Stimulated activated CD8-positive, alpha-beta memory T cell treated with anti-CD3 and anti-CD28 coated beads, Interleukin-12 subunit alpha, Interleukin-12 subunit beta, amount 100 ng/mL, for 4 hours (primary cell): ENCODE measurements at places on chromosomes 12 and 14.

GRCh38 chr12:109579639-109580038, 6.0 kb downstream of the MVK start:
- no peak for DNase-seq

DNA sequence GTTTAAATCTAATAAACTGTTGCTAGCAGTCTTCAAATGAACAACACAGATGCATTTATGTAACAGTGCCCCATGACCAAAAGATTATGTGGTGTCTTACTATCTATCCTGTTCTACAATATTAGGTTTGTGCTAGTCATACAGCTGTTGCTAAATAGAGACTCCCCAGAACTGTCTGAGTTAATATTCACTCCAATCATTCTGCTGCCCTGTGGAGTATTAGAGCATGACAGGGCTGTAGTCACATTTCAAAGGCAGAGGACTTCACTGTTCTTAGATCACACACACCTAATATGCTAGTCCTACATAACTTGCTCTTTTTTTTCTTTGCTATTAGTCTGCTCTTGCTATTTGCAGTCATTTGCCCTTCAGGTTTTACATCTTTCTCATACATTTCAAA, 157.6 kb upstream of the MDGA2 start:
- DNase-seq = no peak

- no peak for DNase-seq
These were observed 46.7 kb downstream of the FOXN3 start for GRCh38 chr14:89370381-89370780.

DNA sequence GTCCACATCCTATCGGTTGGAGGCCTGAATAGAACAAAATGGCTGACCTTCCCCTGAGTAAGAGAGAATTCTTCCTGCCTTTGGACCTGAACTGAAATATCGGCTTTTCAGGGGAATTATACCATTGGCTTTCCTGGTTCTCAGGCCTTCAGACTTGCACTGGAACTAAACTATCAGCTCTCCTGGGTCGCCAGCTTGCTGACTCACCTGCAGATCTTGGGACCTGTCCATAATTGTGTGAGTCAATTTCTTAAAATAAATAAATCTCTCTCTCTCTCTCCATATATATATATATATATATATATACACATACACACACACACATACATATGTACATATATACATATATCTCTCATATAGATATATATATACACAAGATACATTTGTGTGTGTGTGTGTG, 41.6 kb downstream of the KCNK10 start:
- no peak for DNase-seq

DNA sequence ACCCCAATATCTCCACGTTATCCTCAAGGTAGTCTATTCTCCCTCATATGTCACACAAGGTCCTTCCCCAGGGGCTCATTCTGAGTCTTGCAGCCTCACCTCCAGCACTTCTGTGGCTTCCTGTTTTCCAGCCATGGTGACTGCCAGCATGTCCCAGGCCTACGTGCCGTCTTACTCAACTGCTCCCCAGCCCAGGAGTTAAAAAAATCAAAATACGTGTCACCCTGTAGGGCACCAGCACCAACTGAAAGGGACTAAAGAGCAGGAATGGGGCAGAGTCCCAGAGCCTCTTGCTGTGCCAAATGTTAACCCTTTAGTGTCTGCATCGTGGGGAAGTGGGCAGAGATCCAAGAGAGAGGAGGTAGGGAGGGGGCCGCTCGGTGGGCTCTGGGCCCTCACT, 37.0 kb upstream of the MED13L start:
- no peak for DNase-seq

DNA sequence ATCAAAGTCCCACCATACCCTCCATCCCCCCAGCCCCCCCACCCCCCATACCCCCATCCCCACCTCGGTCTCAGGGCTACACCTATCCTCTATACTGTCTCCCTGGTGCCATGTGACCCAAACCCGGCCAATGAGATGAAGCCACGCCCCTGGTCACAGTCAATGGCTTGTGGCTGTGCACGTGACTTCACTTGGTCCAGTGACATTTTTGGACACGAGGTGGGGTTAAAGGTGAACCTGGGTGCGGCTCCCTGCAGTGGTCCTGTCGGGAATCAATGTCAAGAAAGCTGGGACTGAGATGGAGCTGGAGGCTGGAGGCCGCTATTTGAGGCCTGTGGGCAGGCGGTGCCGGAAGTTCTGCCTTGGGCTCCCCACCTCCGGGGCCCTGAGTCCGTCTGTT, 100.7 kb upstream of the MAP1LC3B2 start:
- no peak for DNase-seq

DNA sequence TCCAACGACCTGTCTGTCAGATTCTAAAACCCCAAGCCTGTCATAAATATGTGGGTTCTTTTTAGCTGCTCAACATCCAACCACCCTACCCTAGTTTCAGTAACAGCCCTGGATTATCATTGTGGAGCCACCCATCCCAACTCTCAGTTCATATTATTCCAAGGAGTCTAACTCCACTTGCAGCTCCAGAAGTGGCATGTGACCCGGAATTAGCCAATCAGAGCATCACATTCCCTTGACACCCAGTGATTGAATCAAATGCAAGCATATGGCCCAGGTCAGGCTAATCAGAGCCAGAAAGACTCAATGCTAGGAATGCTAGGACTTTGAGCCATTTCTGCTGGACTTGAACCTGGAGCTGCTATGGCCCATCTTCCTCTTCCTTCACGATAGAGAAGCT, 17.1 kb upstream of the HSP90B1 start:
- DNase-seq = no peak

- DNase-seq = no peak
These were observed 29.1 kb downstream of the DPF3 start for GRCh38 chr14:72864712-72865365.

GRCh38 chr12:115583591-115583990, 693.9 kb downstream of the MED13L start:
- DNase-seq = no peak

DNA sequence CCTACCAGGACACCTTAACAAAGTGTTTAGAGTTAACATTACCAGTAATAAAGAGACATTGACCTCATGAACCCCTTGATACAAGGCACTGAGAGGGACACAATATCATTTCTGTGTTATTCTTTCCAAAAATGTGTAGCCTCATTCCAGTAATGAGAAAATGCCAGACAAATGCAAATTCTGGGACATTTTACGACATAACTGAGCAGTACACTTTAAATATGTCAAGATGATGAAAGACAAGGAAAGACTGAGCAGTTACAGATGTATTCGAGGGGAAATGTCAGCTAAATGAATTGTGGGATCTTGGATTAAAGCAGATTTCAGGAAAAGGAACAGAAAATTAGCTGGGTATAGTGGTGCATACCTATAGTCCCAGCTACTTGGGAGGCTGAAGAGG, 255.6 kb downstream of the ERC1 start:
- no peak for DNase-seq

DNA sequence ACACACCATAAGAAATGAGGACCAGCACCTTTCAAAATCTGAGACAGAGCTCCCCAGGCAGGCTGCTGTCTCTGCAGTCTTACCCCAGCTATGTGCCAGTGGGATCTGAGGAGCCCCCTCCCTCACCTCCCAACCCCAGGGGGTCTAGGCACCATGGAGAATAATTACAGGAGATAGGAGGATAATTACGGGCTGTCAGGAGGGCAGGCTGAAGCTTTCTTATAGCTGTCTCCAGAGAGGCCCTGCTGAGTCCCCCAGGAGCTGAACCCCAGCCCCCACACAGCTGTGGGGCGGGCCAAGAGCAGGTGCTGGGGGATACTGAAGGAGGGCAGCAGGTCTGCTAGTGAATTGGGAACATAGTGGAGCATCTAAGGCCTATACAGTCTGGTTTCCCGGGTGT, 6.8 kb downstream of the CPNE6 start:
- DNase-seq = no peak

GRCh38 chr14:65824285-65824977, 411.9 kb downstream of the FUT8 start:
- peak; percentile 13 for DNase-seq

DNA sequence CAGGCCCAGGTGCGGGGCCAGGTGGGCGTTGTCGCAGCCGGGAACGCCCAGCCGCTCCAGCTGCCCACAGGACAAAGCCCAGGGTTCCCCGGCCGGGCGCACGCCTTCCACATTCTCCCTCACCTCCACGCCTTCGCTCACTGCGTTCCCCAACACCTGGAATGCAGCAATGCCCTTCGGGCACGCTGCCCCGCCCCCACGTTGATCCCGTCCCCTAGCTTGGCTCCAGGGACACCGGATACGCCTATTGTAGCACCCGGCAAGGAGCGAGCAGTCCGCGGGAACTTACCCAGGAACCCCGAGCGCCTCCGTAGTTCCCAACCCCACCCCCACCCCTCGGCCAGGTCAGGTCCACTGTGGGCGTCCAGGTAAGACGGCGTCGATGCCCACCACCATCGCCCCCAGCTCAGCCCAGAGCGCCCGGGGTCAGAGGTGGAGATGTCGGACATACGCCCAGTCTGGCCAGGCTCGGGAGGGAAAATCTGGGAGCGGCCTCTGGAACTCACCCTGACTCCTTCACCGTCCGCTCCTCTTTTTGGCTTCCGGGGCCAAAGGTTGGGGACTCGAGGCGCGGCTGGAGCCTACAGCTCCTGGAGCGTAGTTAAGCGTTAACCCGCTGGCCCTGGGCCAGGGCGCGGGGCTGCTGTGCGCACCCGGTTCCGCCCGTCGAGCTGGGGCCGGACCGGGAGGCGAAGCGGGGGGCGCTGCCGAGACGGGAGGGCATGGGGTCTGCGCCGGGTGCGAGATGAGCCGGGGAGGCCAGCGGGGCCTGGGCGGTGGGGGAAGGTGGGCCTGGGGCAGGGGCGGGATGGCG, 594 bp upstream of the CEP170B start:
- DNase-seq = no peak

DNA sequence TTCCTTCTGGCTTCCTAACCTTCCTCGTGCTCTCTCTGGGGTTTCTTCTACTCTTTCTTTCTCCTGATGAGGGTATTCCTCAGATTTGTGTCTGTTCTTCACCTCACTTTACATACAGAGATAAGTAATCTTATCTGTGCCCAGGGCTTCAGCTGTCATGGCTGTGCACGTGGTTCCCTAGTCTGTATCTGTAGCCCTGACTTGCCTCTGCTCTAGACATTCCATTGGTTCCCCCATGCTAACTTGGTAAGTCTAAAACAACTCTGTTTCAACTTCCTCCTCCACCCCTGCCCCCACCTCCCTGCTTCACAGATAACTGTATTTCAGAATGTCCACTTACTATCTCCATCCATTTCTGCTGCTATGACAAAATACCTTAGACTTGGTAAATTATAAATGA, 10.8 kb downstream of the DIP2B start:
- DNase-seq = no peak

GRCh38 chr12:52070185-52070925, 577 bp downstream of the ATG101 start:
- DNase-seq = no peak

GRCh38 chr12:120700886-120701285, 9.4 kb upstream of the UNC119B start:
- DNase-seq = no peak

- DNase-seq = no peak
These were observed 847.8 kb downstream of the RPS29 start for GRCh38 chr14:48738186-48738925.

- DNase-seq = no peak
These were observed 24.4 kb upstream of the BTG1 start for GRCh38 chr12:92170050-92170449.

GRCh38 chr12:124694250-124694649, 126.8 kb upstream of the NCOR2 start:
- DNase-seq = no peak

GRCh38 chr12:51368640-51369517, 22.3 kb downstream of the GALNT6 start:
- peak; percentile 75 for DNase-seq

DNA sequence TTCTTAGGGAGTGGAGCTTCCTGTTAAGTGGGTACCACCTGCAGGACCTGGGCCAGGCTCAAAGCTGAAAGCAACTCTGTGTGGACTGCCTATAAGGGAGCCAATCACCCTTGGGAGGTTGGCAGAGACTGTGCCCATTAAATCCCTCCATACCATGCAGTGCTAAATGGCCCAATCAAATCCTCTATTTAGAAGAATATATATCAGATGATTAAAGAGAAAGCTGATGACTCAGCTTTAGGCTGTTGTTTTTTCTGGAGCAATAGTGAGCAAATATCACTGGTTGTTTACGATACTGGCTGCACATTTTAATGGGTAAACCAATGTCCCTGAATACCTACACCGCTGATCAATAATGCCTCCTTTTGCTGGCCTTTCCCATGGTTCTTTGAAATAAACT, 101.3 kb downstream of the TMX1 start:
- DNase-seq = no peak
